Activated CD4-positive, alpha-beta memory T cell treated with anti-CD3 and anti-CD28 coated beads, Interleukin-2, amount 10 ng/mL, durations not matched to agents 7 days and 5 days (primary cell): ENCODE measurements at places on chromosomes 7 and 10.

DNA sequence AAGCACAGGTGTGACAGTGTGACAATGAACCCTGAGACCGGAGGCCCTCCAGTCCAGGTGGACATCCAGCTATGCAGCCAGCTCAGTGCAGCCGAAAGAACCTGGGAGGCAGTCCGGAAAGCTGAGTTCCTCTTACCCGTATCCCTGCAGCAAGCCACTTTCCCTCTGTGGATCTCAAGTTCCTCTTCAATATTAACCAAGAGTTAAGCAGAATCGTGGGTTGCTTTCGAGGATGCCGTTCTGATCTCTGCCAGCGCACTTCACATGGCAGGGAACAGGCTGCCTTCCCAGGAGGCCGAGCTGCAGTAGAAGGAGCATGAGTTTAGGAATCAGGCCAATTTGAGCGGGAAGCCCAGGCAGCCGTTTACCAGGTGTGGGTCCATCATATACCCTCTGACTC lies 591.6 kb downstream of the SDK1 start:
- no peak for DNase-seq

DNA sequence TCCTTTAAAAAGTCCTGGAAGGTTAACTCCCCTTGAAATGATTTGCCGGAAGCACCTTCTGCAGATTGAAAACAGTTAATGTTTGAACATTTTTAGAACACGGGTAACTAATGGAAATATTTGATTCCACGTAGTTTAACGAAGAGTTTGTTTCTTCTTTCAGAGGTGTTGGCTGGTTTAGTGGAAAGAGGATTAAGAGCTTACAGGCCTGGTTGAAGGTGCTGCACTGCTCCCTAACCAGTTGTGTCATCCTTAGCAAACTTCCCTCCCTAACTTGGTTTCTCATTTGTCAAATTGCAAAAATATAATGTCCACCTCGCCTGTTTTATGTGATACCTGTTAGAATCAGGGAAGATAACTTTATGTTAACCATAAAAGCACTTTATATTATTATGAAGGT lies 243.0 kb upstream of the FZD8 start:
- DNase-seq: no peak

DNA sequence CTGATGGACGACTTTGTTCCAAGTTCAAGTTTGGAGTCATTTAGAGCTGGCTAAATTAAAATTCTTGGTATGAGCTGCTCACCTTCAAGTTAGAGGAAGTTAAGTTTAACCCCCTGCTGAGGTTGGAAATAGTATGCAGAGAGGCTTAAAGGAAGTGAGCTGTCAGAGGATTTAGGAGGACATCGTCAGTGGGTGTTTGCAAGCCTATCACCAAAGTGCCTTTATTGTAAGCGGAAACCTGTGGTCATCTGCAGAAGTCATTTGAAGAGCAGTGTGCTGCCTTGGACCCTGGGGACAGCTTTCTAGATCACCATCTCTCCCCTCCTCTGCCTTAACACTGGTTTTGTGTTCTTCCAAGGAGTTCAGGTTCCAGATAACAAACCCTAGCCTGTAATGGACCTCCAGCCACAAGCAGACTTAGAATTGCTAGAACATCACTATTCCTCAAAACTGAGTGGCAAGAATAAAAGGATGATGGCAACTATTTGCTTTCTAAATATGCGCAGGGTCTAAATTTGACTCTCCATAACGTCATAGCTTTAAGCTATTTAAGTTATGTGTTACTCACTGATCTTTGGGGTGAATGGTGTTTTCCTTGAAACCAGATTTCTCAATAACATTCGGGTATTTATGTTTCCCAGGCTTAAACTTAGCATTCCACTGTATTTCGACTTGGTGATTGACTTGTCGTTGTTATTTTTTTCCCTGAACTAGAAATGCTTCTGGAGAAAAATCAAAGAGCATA lies 93.4 kb downstream of the SLC39A12 start:
- no peak for DNase-seq

- no peak for DNase-seq
Measured at GRCh38 chr7:26372704-26373103, 81.0 kb downstream of the SNX10 start.

DNA sequence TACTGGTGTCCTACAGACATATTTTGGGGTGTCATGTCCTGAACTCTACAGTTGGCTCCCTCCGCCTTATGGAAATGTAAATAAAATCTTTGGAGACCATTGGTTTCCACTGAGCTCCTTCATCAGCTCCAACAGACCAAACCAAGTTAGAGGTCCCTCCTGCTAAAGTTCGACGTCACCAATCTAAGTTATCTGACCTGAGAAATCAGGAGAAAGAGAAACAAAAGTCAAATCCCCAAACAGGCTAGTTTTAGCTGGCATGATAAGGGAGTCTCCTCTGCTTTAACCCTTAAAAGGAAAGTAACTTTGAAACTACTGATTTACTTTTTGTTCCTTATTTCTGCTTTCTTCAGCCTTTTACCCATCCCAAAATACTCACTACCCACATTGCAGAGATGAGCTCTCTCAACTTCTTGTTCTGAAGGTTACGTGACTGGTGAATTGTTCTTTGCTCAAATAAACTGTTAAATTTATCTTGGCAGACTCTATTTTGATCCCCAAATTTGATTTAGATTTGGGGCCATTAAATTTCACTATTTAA lies 39.9 kb downstream of the AVL9 start:
- no peak for DNase-seq

DNA sequence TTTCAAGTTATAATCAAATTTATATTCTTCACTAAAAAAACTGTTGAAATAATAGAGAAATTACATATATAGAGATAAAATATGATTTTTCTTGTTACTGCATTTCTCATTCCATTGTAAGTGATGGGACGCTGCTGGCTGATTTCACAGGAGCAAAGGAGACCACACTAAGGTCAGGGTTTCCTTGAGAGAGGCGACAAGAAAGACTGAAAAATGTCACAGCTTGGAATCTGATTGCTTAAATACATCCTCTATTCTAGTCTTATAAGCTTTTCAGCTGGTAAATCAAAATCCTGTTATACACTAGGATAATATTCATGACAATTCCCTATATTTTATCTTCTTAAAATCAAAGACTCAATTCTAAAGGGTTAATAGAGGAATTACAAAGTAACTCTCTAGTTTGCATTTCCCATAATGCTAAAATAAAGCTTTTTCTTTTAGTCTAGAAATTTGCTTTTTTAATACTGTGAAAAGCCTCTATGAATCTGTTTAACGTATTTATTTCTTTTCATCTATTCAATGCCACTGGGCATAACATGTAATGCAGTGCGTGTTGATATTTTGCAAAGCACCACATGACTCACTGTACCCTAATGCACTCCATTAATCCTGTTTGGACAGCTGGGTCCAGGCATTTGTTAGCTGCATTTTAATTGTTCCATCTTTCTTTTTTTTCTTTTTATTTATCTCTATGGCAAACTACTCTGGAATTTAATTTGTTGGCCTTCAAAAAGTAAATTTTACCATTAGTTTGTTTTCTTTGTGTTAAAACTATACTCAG lies 81.7 kb downstream of the RNF32 start:
- no peak for DNase-seq
